ENCODE measurements at places on chromosomes 7 and 10. TPM values are rescaled to one million over a fixed set of nuclear protein-coding genes. Genes with fewer than 3 reads are reported as not detected.

NOC3L gene
- total RNA-seq, result 20.9 TPM

- DNase-seq, result no peak
Measured at GRCh38 chr10:93815304-93816096, 57.8 kb downstream of the LGI1 start.

DNA sequence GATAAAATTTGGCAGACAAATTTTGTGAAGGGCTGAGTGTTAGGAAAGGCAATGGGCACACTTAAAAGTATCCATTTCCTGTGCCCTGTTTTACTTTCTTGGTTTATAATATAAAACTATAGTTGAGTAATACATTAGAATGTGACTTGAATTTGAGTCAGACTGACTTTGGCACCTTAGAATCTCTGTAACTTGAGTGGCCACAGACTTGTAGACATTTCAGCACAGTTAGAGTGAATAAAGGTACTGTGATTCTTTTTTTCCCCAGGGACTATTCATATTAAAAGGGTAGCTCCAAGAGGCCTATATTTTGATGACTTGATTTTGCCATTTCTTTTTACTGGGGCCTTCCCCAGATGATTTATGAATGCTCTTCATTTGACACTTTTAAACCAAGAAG lies 22.4 kb downstream of the GBF1 start:
- DNase-seq, result no peak

- no peak for DNase-seq
Measured at GRCh38 chr7:119184124-119184788, 959.8 kb downstream of the ANKRD7 start.

COL13A1 gene
- total RNA-seq, result 13.5 TPM

NUTM2E gene
- not detected for total RNA-seq

GRCh38 chr10:74079936-74080590 lies 70.6 kb downstream of the AP3M1 start:
- no peak for DNase-seq
